ENCODE measurements at places on chromosomes 4 and X. TPM values are rescaled to one million over a fixed set of nuclear protein-coding genes. Genes with fewer than 3 reads are reported as not detected.

Gene RS1
- polyA plus RNA-seq, result 0.07 TPM

Gene PRDM8
- polyA plus RNA-seq, result 13.3 TPM

Gene ADH7
- not detected for polyA plus RNA-seq

Gene GAGE2A
- not detected for polyA plus RNA-seq

Gene TTC29
- not detected for polyA plus RNA-seq

Gene TRPC5OS
- not detected for polyA plus RNA-seq

DNA sequence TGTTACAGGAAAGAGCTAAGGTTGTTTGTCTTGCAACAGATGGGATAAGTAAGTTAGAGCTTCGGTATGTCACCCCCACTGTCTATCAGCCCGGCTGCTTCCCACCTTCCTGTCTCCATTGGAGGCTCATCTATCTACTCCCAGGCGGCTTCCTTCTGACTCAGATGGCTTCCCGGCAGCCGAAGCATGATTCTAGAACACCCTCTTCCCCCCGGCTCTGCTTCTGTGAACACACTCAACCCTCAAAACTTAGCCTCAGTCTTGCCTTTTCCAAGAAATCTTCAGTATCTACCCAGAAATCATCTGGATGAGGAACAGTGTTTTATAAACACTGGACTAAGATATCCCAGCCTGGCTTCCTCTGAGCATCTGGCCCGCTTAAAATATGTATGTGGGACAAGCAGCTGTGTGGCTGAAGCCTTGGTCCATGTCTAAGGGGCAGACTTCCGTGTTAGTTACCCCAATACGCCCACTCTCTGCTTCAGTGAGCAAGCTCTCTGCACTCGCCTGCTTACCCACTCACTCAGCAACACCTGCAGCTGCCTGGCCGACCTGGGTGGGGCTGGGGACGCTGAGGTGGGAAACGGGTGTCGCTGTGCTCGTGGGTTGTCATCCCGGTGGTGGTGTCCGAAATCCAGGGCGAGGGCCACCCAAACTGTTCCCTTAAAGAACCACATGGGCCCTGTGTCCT is 12.0 kb upstream of the SLC2A9 start:
- no peak for DNase-seq

- peak; percentile 31 for DNase-seq
Observed at GRCh38 chr4:185039508-185040273, 21.4 kb downstream of the HELT start.

- DNase-seq, result no peak
Observed at GRCh38 chr4:80909938-80910337, 120.6 kb upstream of the BMP3 start.

GRCh38 chr4:37475087-37475486 is 211.1 kb downstream of the RELL1 start:
- no peak for DNase-seq

GRCh38 chr4:120843849-120844527 is 78.5 kb downstream of the PRDM5 start:
- no peak for DNase-seq

GRCh38 chr4:146165840-146166239 is 9.7 kb upstream of the LSM6 start:
- DNase-seq, result no peak

GRCh38 chrX:74231625-74232024 is 72.4 kb upstream of the ZCCHC13 start:
- DNase-seq, result no peak

GRCh38 chrX:80803495-80803894 is 6.2 kb downstream of the BRWD3 start:
- no peak for DNase-seq

DNA sequence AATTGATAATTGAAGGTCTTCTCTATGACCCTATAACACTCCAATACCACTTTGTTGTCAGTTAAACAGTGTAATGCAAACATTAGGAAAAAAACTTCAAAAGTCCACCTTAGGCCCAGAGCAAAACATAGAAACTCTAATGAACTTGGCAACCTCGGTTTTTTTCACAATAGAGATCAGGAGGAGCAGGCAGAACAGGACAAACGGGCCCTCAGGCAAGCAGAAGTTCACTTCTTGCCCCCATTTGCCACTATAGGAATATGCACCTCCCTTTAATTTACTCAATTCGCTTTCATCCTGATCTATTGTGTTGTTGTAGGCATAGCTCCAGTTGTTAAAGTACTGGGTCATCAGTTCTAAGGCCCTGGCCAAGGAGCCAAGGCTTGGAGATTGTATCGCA is 18.2 kb downstream of the ACOX3 start:
- no peak for DNase-seq

- DNase-seq, result no peak
Observed at GRCh38 chr4:76723373-76723772, 174.6 kb downstream of the SOWAHB start.

DNA sequence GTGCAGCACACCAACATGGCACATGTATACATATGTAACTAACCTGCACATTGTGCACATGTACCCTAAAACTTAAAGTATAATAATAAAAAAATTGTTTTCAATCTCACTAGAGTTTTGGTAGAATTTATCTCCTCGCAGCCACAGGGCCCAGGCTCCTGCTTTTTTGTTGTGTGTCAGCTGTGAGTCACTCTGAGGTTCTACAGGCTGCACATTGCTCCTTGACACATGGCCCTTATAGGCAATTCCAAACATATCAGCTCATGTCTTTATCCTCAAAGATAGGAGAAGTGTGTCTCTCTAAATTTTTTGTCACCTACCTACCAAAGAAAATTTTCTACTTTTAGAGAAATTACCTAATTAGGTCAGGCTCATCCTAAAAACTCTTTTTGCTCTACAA is 252.1 kb upstream of the ADGRL3 start:
- no peak for DNase-seq

GRCh38 chr4:54632537-54632936 is 25.2 kb upstream of the KIT start:
- no peak for DNase-seq

GRCh38 chrX:109681475-109682081 is 51.5 kb downstream of the ACSL4 start:
- DNase-seq, result no peak

- no peak for DNase-seq
Observed at GRCh38 chr4:42646013-42646784, 10.7 kb downstream of the ATP8A1 start.

DNA sequence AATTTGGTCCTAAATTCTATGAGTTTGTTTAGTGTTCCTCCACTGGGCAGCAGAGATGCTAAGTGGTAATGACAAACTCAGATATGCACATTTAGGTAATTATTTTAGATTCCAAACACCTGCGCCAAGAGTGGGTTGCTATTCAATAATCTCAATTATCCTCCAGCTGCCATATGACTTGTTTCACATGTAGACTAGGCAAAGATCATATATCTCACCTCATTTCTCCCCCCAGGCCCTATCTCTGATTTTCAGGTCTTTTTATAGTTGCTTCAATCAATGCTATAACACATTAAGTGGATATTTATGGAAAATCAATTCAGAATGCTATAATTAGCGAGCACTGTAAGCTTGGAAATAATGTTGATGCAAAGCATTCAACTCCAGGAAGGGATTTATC is 217.6 kb downstream of the KCTD8 start:
- no peak for DNase-seq

- DNase-seq, result no peak
Observed at GRCh38 chr4:47744253-47744652, 93.6 kb downstream of the CORIN start.

GRCh38 chr4:176433983-176434382 is 114.2 kb downstream of the SPCS3 start:
- no peak for DNase-seq

DNA sequence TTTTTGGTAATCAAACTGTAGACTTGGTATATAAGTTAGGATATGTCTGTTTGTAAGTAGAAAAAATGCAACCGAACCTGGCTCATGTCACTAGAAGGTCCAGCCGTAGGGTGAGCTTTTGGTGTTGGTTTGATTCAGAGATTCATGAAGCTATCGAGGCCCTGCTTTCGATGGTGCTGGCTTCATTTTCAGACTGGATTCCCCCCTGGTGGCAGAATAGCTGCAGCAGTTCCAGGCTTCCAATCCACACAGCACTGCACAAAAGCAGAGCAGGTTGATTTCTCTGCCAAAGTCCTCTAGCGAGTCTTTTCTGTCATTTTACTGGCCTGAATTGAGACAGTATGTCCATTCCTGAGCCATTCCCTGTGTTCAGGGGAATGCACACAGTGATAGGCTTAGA is 33.1 kb downstream of the PDK3 start:
- no peak for DNase-seq

- DNase-seq, result peak; percentile 14
Observed at GRCh38 chrX:125998432-125998831, 167.7 kb downstream of the DCAF12L2 start.

- DNase-seq, result no peak
Observed at GRCh38 chrX:37353646-37354045, 4.5 kb downstream of the PRRG1 start.

DNA sequence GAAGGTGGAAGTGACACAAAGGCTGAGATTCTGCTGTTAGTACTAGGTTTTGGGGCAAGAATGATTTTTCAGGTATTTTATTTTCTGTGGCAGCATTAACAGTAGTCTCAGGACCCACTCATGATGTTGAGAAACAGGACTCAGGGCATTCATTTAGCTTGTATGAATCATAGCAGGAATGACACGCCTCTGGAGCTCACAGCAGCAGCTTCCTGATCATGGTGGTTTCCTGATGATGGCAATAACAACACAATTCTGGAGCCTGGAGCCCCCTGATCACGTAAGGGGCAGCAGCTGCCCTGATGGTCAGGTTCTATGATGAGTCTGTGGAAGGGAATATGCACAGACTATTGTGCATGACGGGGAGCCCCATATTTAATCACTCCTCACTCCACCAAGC is 47.0 kb downstream of the TASL start:
- DNase-seq, result no peak

DNA sequence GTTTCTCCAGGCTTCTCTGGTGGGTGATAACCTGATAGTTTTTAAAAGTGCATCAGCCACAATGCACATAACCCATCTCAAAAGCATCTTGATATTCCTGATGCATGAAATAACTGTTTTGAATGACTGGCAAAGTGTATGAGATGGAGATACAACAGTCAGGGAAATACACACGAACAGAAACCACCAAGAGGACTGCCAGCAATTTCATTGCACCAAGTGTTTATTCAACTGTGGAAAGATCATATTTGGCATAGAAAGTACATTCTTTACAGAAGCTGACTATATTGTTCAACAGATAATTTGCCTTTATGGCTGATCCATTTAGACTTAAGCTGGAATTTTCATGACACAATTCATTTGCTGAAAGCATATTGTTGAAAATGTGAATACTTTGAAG is 139.5 kb downstream of the SLIT2 start:
- DNase-seq, result no peak

DNA sequence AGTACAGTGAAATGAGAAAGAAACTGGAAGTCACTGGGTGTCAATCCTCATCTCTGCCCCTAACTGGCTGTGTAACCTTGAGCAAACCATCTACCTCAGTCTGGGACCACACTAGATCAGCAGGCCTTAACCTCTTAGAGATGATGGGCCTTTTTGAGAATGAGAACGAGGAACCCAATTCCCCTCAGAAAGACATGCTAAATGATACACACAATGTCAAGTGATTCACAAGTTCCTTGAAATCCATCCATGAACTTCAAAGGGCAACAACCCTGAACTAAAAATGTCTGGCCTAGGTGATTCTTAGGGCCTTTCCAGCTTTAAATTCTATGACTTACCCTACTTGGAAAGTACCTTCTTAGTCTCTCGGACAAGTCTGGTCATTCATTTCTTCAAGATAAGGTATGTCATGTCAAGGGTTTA is 47.4 kb downstream of the ACSL4 start:
- no peak for DNase-seq

DNA sequence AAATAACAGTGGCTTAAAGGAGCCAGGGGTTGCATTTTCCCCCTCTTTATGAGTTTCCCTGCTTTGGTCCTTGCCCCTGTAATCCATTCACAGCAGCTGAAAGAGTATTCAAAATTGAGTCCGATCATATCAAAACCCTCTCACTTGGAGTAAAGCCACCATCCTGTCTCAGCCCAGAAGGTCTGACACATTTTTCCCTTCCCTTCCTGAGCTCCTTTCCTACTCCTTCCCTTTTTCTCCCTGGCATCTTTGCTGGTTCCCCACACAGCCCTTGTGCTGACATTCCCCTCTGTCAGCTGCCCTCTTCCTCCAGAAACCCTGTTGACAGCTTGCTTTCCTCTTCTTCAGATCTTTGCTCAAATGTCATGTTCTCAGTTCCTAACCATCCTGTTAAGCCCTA is 295.6 kb downstream of the EVC2 start:
- no peak for DNase-seq

GRCh38 chr4:185796176-185796575 is 15.8 kb downstream of the SORBS2 start:
- DNase-seq, result no peak

DNA sequence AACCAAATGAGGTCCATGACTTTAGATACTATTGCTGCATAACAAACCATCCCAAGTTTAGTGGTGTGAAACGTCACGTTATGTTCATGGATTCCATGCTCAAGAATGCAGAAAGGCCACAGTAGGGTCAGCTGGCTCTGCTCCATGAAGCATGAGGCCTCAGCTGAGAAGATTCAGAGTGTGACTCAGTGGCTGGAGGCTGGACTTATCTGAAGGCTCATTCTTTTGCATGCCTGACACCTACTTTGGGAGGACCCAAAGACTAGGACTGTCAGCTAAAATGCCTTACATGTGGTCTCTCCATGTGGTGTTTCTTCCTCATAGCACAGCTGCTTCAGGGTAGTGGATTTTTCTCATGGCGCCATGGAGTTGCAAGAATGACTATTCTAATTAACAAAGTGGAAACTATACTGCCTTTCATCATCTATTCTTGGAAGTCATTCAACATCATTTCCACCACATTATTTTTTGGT is 11.5 kb upstream of the CCDC149 start:
- no peak for DNase-seq

GRCh38 chr4:8314691-8315255 is 45.2 kb downstream of the HTRA3 start:
- DNase-seq, result no peak

- DNase-seq, result no peak
Observed at GRCh38 chr4:7377223-7377865, 57.4 kb downstream of the PSAPL1 start.

Measured in muscle of arm (tissue), 14 donors.